ENCODE measurements at places on chromosomes 1 and 21. TPM values are rescaled to one million over a fixed set of nuclear protein-coding genes. Genes with fewer than 3 reads are reported as not detected.

DNA sequence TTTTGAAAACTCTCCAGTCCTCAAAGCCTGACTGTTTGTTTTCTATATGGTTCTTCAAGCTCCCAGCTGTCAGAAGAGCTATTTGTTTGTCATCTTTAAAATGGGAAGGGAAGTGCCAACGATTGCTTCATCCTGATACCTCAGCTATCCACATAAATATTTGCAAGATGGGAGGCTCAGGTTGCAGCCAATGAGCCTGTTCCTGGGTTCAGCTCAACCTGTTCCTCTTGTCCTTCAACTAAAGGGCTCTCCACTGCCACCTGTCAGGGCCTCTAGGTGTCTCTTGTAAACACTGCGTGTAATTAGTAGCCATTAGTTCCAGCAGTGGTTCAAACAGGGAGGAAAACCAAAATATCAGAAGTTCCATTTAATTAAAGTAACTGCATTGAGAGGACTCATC, 445.1 kb downstream of the AJAP1 start:
- peaks cover 3% of the 10 kb centered on the region for H3K36me3 ChIP-seq
- no peak for DNase-seq
- no peak overlapping the region for H3K27ac ChIP-seq
- H3K27me3 ChIP-seq, result peaks cover 5% of the 10 kb centered on the region
- no peaks in the 10 kb centered on the region for H3K4me1 ChIP-seq

GRCh38 chr1:44523593-44524591, 118.8 kb downstream of the RNF220 start:
- no peak overlapping the region for H3K4me3 ChIP-seq
- no peaks in the 10 kb centered on the region for H3K36me3 ChIP-seq
- no peak overlapping the region for H3K27ac ChIP-seq
- H3K27me3 ChIP-seq, result no peaks in the 10 kb centered on the region
- no peak for DNase-seq
- no peaks in the 10 kb centered on the region for H3K4me1 ChIP-seq

SMIM1 gene
- polyA plus RNA-seq, result 0.91 TPM

GRCh38 chr1:218166268-218166945, 118.7 kb upstream of the RRP15 start:
- H3K36me3 ChIP-seq, result peaks cover 10% of the 10 kb centered on the region

DNA sequence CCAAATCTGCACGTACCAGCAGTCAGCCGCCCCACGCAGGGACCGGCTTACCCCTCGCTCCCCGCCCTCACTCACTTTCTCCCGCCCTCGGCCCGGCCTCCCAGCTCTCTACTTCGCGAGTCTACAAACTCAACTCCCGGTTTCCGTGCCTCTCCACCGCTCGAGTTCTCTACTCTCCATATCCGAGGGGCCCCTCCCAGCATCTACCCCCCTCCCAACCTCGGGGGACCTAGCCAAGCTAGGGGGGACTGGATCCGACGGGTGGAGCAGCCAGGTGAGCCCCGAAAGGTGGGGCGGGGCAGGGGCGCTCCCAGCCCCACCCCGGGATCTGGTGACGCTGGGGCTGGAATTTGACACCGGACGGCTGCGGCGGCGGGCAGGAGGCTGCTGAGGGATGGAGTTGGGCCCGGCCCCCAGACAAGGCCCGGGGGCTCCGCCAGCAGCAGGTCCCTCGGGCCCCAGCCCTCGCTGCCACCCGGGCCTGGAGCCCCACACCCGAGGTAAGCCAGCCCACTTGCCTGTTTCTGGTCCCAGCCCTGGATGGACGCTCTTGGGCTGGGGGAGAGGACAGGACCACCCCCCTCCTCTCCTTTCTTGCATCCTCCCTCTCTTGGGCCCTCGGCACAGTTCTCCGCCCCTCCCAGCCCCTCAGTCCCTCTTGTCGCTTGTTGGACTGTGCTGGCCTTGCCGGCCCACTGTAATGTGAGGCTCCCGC, at the start of gene ARTN:
Gene ARTN, plus strand, starts transcription at position 416 of the 715 bp plus-strand sequence. CDS start 1,856 bp downstream, outside the sequence.
- H3K27me3 ChIP-seq, result peaks cover 33% of the 10 kb centered on the region
- H3K27ac ChIP-seq, result no peak within 1 kb of the TSS
- no peak for DNase-seq
- no peaks in the 10 kb centered on the region for H3K36me3 ChIP-seq
- H3K4me1 ChIP-seq, result peaks cover 16% of the 10 kb centered on the region

ADGRB2 gene
- not detected for polyA plus RNA-seq

- no peak overlapping the region for H3K4me3 ChIP-seq
- no peaks in the 10 kb centered on the region for H3K27me3 ChIP-seq
- DNase-seq, result no peak
- no peak overlapping the region for H3K27ac ChIP-seq
Observed at GRCh38 chr1:212215910-212216309, 69.3 kb upstream of the PPP2R5A start.

DNAH14 gene
- not detected for polyA plus RNA-seq

- H3K27me3 ChIP-seq, result no peaks in the 10 kb centered on the region
- no peak for DNase-seq
- H3K36me3 ChIP-seq, result peaks cover 27% of the 10 kb centered on the region
- no peak overlapping the region for H3K27ac ChIP-seq
- no peaks in the 10 kb centered on the region for H3K4me1 ChIP-seq
Observed at GRCh38 chr1:51819810-51820209, 58.7 kb downstream of the NRDC start.

SPATA46 gene
- polyA plus RNA-seq, result not detected

- H3K36me3 ChIP-seq, result peaks cover 37% of the 10 kb centered on the region
- peaks cover 11% of the 10 kb centered on the region for H3K4me1 ChIP-seq
- H3K27me3 ChIP-seq, result no peaks in the 10 kb centered on the region
- H3K4me3 ChIP-seq, result no peak overlapping the region
Observed at GRCh38 chr1:119968068-119968492, 71.8 kb upstream of the ADAM30 start.
